ENCODE measurements at places on chromosomes 3 and 15.

DNA sequence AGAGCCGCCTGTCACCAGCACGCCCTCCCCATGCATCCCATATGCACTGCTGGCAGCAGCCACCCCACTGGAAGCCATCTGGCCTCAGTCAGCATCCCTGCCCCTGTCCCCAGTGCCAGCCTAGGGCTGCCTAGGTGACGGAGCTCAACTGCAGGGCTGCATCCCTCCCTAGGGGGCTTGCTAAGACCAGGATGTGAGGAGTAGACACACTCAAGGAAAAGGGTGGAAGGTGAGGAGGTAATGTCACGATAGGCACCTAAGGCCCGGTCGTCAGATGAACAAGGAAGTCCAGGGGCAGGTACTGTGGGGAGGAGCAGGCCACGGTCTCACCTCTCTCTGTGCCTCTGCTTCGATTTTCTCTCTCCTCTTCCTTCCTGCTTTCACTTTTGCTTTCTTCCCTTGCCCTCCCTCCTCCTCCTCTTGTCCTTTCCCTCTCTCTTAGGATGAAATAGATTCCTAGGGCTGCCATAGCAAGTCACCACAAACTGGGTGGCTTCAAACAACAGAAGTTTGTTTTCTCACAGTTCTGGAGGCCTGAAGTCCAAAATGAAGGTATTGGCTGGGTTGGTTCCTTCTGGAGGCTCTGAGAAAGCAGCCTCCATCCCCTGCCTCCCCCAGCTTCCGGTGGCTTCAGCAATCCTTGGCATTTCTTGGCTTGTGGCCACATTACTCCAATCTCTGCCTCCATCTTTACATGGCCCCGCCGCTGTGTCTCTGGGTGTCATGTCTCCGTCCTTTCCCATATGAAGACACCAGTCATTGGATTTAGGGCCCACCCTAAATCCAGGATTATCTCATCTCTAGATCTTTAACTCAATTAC lies 298.3 kb downstream of the SHQ1 start:
- DNase-seq: no peak

DNA sequence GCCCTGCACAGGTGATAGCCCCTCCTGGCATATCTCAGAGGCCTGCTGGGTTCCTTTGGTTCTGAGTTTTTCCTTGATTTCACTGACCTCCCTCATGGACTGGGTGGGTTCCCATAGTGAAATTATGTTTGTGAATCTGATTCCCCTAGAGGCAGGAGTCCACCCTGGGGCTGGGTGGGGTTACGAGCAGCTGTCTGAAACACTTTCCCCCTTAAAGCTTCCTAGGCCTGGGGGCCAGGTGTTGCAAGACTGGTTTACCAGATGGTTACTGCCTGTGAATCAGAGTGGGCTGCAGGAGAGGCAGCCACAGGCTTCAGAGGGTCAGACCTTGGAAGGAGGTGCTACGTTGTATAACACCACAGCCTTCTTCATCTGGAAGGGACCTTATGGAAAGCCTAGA lies 34.3 kb downstream of the IL20RB start:
- DNase-seq: no peak

GRCh38 chr3:161372321-161373260 lies 1.3 kb upstream of the SPTSSB start:
- DNase-seq: no peak

DNA sequence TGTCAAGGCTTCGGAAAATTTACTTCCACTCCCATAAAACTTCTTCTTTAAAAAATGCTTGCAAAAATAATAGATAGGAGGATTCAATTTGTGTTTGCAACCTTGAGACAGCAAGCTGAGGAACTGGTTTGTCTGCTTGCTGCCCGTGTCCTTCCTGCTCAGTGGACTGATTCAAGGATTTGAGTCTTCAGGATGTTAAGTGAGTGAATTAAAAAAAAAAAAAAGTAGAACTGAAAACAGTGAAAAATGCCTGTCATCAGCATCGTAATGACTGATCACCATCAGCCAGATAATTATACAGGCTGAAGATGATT lies 453.7 kb downstream of the FGF12 start:
- no peak for DNase-seq

- DNase-seq: no peak
These were observed 949 bp upstream of the RFC4 start for GRCh38 chr3:186807231-186807630.

DNA sequence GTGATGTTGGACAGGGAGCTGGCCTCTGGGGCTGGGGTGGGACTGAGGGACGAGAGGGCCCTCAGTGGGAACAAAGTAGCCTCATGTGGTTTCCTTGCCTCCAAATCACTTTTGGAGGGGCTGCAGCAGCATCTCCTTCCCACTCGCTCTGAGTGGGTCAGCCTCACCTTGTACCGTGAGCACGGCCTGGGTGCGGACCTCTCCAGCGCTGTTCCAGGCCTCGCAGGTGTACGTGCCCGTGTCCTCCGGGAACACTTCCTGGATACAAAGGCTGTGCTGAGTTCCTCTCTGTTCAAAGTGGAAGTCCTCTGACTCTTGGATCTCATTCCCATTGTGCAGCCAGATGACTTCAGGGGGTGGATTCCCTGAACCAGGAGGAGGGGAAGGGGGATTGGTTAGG lies 123.7 kb upstream of the HACD2 start:
- DNase-seq: no peak

- DNase-seq: peak; percentile 98
These were observed at the start of gene UQCC5 for GRCh38 chr3:52536369-52537164. Gene UQCC5 (plus strand): TSS chr3:52536605. CDS start chr3:52536756, 151 bp downstream.

GRCh38 chr3:45951946-45952345 lies 8.7 kb downstream of the CXCR6 start:
- no peak for DNase-seq

- DNase-seq: no peak
These were observed 127.4 kb upstream of the HACD2 start for GRCh38 chr3:123712077-123712860.

DNA sequence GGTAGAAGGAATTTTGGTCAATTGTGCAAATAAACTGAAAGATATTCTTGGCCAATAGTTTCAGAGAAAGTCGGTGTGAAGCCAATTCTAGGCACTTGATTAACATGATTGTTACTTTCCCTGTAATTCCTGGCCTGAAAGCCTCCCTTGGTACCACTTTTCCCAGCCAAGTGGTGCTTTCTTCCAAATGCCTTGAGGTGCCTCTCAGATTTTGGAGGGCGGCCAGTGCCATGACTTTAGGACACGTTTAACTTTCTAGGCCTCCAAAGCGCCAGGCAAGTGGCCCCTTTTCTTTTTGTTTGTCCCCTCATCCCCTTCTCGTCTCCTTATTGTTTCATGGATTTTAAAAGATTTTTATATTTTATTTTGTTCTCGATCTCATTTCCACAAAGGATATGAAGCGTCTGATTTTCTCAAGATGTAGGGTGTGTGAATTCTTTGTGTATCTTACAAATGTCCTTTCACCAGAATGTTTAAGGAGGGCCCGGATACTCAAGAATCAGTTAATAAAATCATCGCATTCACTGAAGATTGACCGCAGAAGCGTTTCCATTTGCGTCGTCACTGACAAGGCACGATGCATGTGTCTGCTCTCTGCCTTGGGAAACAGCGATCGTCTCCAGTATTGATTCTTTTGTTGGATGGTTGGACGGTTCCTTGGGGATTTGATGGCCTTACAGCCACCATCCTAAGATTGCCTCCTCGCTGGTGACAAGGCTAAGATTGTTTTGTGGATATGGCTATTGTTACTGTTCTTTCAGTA lies 87.8 kb downstream of the ASB7 start:
- no peak for DNase-seq

GRCh38 chr15:64151727-64152506 lies at the start of gene SNX22:
Gene SNX22 (plus strand): TSS chr15:64151731. CDS start chr15:64151776, 45 bp downstream.
- peak; percentile 60 for DNase-seq

DNA sequence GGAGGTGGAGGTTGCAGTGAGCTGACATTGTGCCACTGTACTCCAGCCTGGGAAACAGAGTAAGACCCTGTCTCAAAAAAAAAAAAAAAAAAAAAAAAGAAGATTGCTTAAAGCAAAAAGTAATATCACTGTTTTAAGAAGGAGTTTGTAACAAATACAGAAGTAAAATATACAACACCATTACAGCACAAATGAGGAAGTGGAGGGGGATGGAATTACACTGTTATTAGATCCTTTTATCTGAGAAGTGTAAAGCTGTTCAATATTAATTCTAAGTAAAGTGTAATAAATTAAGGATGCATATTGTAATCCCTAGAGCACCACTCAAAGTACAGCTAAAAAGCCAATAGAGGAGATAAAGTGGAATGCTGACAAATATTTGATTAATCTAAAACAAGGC lies 47.0 kb upstream of the SNRPA1 start:
- DNase-seq: no peak

- DNase-seq: no peak
These were observed 65.1 kb upstream of the KLF13 start for GRCh38 chr15:31261266-31262142.

GRCh38 chr3:98977520-98977919 lies 76.0 kb upstream of the DCBLD2 start:
- DNase-seq: peak; percentile 31
